ENCODE measurements at places on chromosomes 7 and 10.

DNA sequence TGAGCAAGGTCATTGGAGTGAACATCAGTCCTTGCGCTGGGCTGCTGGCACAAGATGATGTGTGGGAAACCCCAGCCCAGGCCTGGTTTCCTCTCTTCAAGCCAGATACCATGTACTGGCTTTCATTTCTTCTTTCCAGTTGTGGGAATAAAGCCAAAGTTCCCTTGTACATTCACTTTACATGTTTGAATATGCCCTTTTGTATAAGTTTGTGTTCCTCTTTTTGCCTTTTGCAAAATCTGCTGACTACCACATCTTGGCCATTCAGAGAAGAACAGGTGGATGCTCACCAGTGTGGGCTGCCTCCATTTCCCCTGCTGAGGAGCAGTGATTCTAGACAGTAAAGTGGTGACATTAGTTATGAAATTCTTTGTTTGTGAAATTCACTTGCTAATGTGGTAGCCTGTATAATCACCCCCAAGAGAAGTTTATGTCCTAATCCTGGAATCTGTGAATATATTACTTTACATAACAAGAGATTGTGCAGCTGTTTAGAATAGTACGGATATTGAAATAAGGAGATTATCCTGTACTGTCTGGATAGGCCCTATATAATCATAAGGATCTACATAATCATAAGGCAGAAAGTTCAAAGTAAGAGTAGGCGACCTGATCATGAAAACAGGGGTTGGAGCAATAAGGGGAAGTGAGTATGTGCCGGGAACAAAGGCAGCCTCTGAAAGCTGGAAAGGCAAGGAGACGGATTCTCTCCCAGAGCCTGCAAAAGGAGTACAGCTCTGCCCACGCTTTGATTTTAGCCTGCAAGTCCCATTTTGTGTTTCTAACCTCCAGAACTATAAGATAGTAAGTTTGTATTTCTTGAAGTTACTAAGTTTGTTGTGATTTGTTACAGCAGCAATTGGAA lies 18.8 kb upstream of the AOAH start:
- no peak for DNase-seq

GRCh38 chr10:97759946-97760345 lies 11.9 kb downstream of the SFRP5 start:
- no peak for DNase-seq

- DNase-seq, result no peak
Observed at GRCh38 chr7:43679210-43680068, 49.9 kb downstream of the COA1 start.

GRCh38 chr7:90181485-90181884 lies 27.2 kb downstream of the STEAP1 start:
- DNase-seq, result peak; percentile 33

DNA sequence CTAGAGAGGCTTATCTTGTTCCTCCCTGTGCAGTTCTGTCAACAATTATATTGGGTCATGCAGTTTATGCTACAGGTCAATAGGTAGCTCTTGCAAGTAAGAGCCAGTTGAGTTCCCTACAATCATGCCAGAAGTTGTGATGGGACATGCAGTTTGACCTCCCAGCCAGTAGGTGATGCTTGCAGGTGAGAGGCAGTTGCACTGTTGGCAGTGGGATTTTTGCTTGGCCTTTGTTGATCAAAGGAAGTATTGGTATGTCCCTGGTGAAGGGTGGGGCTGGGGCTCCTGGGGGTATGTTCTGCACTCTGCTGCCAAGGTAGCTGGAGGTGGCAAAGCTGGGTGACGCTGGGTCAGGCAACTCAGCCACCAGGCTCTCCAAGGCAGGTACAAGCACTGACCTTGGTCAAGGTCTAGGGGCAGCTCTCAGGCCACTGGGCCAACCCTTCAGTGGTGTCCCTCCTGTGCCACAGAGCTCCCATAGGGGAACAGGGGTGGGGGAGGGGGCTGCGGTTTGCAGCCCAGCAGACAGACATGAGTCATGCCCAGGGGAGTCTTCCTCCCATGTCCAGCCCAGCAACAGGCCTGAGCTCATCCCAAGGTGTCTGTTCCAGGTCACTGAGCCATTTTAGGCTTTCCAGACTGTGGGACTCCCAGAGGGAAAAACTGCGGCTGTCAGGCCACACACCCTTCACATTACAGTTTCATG lies 43.3 kb downstream of the MEOX2 start:
- no peak for DNase-seq

All from fibroblast of the aortic adventitia (primary cell).